ENCODE measurements at places on chromosomes 13 and 19.
A peak's percentile ranks its signal among the peaks of the same experiment; 100 is the strongest.

DNA sequence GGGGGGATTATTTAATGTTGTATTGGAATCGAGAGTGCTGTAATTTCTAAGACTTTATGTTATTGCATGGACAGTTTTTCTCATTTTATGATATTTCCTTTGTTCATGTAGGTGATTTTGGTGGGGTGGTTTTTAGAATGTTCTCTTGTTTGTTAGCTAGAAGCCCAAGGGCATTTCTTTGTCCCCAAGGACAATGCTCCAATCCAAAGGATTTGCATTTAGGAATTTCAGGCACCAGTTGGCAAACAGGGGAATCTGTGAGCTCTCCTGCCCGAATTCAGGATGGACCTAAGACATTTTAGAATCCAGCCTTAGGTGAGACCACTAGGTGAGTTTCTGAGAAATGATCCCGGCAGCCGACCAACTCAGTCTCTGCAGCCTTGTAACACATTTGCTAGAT is 324.9 kb downstream of the KCNRG start:
- DNase-seq = no peak

DNA sequence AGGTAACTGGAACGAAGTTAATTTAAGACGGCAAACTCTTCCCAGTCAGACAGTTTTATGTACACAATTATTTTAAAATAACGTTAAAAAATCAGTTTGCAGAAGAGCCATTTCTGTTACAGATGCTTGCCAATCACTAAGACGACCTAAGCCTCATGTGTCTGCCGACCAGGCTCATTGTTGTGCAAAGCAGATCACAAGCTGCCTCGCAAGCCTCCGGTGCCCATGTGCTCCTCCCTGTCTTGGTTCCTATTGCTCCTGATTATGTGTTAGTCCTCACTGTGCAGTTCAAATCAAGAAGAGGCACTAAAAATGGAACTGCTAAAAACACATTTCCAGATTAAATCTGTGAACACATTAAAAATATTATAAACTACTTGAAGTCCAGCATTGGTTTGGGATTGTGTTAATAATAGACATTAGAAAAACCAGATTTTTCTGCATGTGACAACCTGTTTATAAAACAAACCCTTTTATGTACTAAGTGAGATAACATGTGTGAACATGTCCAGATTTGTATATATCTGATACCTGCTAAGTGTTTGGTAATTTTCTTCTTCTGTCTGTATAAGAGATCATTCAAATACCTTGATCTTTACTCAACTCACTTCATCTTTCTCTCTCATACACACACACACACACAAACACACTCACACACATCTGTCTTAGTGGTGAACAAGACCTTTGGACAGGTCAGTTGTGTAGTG is 81.9 kb upstream of the SLC15A1 start:
- no peak for DNase-seq

DNA sequence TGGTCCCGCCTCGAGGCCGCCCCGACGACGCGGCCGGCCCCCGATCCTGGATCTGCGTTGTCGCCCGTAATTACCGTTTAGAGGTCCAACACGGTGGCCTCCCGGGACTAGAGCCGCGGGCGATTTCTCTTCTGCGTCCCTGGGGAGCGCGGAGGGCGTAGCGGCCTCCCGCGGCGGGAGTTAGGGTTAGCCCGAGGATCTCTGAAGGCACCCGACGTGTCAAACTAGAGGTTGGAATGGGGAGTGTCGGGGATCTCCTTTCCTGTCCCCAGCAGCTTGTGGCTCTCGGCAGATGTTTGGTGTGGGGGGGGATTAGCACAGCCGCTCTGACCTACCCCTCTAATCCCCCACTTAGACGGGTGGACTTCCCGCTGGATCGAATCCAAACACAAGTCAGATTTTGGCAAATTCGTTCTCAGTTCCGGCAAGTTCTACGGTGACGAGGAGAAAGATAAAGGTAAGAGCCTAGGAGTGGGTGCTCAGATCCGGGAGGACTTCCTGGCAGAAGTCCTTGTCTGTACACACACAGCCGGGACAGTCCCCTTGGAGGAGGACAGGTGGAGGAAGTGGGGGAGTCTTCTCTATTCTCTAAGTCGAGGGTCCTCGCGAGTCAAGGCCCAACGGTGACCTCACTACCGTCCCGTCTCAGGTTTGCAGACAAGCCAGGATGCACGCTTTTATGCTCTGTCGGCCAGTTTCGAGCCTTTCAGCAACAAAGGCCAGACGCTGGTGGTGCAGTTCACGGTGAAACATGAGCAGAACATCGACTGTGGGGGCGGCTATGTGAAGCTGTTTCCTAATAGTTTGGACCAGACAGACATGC is 581 bp downstream of the CALR start:
- no peak for DNase-seq

DNA sequence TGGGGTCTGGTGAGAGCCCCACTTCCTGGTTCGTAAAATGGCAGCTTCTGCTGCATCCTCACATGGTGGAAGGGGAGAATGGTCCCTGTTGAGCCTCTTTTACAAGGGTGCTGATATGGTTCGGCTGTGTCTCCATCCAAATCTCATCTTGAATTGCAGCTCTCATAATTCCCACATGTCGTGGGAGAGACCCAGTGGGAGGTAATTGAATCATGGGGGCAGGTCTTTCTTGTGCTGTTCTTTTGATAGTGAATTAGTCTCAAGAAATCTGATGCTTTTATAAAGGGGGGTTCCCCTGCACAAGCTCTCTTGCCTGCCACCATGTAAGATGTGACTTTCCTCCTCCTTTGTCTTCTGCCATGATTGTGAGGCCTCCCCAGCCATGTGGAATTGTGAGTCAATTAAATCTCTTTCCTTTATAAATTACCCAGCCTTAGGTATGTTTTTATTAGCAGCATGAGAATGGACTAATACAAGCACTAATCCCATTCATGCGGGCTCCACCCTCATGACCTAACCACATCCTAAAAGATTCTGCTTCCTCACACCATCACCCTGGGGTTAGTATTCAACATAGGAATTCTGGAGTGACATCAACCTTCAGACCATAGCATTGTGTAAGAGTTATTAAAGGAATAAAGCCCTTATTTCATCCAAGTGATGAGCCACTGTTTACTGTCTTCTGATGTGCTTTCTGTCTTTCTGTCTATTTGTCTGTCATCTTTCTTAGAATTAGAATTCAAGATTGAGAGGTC is 159.0 kb upstream of the IRS2 start:
- no peak for DNase-seq

DNA sequence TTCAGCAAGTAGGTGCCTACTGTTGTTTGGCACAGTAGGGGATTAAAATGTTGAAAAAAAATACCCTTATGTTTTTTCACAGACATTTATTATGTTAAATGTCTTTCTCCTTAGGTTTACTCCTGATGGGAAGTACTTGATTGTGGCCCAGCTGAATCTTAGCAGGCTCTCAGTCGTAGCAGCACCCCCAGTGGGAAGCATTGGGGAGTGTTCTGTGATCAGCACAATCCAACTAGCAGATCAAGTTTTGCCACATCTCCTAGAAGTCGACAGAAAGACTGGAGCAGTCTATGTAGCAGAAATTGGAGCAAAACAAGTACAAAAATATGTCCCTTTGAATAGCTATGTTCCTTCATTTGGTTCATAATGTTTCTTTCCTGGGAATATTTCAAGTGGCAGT is 9.3 kb downstream of the NHLRC3 start:
- DNase-seq = no peak

GRCh38 chr19:34555447-34555846 is 73.9 kb downstream of the WTIP start:
- DNase-seq = no peak

- DNase-seq = no peak
These were observed 500 bp downstream of the SMIM24 start for GRCh38 chr19:3479834-3480215.

DNA sequence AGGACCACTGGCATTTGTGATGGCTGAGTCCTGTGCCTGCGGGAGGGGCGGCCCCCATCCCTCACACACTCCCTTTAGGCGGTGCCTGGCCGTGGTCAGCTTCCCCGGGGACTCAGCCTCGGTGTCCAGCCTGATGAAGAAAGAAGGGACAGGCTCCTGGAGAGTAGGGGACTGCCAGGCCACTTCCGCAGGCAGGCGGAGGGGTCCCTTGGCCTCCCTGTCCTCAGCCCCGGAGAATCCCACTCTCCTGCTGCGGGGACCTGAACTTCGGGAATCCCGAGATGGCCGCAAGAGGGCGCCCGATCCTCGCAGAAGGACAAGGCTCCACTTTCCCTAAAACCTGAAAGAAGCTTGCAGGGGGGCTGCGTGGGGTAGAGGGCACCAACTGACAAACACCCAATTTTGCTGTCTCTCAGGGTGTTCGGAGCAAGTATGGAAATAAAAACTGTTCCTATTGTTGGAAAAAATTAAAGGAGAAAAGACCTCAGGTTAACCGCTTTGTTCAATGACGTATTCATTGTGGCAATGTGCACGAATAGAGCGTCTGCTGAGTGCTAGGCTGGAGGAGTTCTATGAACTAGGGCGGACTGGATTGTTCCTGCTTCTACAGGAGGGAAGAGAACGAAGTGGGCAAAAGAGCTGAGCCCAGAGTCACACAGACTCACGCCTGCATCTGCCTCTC is 297.3 kb downstream of the ZNF536 start:
- peak; percentile 19 for DNase-seq

GRCh38 chr13:49925881-49926418 is 10.2 kb downstream of the SPRYD7 start:
- DNase-seq = no peak

DNA sequence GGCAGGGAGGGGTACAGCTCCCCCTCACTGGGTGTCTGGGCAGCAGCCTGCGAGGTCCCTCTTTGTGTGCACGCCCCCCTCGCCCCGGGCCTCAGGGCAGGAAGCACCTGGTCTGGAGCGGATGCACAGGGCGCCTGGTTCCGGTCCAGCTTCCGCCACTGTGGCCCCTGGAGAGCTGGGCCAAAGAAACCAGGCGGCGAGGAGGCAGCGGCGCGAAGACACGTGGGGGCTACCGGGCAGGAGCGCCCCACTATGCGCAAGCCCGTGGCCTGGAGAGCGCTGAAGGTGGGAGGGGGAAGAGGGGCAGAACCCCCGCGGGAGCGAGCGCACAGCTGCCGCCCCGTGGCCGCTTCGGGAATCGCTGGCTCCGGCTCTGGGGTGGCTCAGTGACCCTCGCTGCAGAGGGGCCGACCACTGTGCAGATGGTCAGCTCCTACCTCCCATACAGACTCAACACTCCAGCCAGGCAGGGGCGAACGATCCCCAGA is 1.7 kb upstream of the LYL1 start:
- DNase-seq = peak; percentile 36

DNA sequence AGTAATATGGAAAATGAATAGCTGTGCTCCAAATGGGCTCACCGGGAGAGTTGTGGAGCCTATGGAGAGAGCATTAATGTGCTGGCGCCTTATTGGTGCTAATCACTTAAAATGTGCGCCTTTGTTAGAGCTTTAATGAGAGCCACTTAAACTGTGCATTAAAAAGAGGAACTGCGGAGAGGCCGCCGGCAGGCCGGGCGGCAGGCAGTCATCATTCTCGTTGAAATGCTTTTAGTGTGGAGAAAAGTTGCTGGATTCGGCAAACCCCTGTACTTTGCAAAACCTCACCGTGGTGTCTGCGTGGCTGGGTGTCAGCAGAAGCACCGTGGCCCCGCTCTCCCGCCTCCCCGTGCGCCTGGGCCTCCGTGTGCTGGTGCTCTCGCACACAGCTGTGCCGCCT is 105.5 kb downstream of the KDM4B start:
- no peak for DNase-seq

DNA sequence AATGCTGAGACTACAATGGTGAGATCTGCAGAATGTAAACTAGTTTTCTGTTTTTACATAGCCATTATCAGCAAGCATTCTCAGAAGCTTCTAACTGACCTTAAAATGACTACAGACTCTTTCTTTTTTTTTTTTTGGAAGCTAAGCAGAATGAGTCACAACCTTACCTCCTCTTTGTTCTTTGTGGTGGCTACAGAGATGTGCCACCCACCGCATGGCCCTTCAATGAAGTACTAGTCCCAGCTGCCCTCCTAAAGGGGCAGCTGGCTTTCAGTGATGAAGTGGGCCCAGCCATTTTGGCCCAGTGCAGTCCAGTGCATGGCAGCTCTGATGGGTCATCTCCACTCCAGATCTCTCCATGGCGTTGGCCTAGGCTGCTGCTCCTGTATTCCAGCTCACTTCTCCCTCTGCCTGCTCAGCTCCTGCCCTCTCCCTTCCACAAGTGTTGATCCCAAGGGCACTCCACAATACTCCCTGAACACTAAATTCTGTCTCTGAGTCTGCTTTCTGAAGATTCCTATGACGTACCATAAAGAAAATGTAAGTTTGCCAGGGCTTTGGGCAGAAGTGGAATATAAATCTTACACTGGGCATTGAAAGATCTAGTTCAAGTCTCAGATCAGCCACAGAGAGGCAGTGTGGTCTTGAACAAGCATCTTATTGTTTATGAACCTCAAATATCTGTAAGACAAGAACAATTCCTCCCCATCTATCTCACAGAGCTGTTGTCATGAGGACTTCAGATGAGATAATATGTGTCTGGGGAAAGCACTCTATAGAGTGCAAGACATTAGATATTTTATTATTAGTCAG is 85.6 kb downstream of the RXFP2 start:
- DNase-seq = no peak

DNA sequence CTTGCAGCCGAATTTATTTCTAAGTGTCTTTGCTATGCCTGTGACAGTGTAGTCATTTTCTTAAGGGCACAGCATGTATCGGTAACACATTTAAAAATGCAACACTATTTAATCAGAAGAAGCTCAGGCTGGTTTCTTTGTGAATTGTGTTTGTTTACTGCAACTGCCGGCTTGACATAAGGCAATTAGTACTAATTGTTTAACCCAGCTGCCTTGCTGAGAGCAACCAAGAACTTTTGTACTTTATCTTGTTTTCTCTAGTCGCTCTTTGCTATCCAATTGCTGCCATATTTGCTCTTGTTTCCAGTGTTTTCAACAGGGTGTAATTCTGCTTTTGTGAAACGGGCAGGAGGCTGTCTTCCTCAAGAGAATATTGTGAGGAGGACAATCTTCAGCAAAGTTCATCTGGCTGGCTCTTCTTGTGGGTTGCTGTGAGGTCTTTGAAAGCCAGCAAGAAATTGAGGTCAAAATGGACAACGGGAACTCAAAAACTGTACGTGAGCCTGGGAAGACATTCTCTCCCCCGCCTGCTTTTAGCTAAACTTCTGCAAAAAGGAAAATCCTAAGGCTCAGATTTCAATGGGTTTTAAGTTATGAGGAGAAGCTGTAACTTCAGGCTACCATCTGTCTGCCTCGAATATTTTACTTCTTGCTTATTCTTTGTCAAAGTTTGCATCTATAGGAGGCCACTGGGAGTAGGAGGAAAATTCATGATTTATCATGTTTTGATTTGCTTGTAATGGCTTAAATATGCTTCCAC is 75.8 kb upstream of the TSHZ3 start:
- no peak for DNase-seq

DNA sequence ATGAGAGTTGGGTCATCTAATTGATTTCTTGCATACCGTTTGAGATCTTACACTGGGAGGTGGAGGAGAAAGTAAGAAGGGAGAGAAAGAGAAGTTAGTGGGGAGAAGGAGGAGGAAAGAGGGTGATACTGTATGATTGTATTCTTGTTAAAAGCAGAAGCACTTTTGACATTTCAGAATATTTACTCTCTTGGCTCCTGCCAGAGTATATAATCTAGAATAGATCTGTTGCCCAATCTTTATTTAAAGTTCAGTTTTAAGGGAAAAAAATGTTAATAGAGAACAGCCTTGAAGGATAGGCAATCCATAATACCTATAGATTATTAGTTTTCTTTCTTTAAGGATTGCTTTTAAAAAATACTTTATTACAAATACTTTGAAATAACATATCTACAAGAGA is 41.5 kb downstream of the PDS5B start:
- DNase-seq = no peak
